ENCODE measurements at places on chromosomes 7 and 10.

DNA sequence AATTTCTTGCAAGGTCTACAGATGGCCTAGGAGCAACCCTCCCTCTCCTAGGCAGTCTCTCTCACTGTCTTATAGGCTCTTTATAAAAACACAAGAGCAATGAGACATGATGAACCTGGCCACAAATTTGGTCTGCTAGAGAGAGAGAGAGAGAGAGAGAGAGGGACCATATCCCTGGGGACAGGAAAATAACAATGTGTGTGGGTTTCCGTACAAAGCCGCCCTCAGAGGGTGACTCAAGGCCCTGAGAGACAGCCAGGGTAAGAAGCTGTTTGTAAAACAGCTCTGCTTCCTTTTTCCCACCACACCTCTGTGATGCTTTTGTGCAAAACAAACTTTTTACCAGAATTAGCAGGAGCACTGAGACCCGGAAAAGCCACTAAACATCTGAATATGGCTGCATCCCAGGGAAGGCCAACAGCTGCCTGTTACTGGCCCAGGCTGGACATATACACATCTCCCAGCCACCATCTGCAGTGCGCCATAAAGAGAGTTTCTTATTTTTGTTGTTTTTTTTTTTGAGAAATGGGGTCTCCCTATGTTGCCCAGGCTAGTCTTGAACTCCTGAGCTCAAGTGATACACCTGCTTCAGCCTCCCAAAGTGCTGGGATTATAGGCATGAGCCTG is 18.4 kb downstream of the GIMAP5 start:
- DNase-seq = no peak

DNA sequence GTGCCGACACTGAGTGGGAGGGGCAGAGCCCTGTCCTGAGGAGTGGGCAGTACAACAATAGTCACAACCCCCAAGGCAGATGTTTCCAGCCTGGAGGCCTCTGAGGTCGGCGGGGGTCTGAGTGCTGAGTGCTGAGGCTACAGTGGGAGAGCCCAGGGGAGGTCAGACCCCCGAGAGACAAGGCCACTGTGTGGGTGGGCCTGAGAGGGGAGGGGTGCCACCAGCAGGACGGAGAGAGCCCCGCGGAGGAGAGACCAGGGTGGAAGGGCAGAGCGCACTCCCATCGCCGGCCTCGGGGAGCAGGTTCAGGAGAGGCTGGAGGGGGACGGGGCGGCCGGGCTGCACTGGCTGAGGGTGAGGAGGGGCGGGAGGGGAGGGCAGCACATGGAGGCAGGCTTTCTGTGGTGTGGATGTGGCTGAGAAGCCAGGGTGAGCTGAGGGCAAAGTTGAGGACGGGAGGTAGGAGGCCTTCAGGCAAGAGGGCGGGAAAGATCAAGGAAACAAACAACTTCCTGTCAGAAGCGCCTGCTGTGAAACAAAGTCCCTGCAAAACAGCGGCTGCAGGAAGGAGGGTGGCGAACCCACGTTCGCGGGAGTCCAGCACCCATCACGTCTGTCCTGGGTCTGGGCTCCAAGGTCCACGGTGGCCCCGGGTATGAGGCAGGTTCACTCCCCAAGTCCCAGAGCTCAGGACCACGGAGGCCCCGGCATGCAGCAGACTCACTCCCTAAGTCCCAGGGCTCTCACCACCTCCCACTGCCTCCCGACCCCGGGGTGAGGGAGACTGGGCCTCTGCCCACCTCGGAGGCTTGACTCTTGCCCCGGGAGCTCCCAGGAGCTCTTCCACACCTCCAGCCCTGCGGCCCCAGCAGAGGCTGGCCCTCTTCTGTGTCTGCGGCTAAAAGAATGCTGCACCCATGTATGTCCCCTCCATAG is 76.8 kb upstream of the NKX6-2 start:
- DNase-seq = no peak

DNA sequence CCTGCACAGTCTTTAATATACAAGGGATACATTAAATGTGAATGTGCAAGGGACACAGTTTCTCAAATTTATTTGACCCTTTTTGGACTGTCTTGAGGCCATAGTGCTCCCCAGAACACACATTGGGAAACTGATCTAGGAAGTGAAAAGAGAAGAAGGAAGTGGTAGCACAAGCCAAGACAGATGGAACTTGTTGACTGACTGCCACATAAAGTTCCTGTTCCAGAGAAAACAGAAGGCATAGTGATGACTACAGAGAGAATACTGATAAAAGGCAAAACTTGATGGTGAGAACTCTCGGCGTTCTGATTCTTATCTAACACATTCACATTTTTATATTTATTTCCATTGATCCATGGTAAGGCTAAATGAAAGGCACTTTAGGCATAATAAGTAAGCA is 1216.4 kb downstream of the CNTNAP2 start:
- no peak for DNase-seq

- DNase-seq = no peak
Observed at GRCh38 chr7:93235541-93235940, 3.4 kb downstream of the VPS50 start.

GRCh38 chr10:126087796-126088505 is 191.6 kb downstream of the FANK1 start:
- no peak for DNase-seq

DNA sequence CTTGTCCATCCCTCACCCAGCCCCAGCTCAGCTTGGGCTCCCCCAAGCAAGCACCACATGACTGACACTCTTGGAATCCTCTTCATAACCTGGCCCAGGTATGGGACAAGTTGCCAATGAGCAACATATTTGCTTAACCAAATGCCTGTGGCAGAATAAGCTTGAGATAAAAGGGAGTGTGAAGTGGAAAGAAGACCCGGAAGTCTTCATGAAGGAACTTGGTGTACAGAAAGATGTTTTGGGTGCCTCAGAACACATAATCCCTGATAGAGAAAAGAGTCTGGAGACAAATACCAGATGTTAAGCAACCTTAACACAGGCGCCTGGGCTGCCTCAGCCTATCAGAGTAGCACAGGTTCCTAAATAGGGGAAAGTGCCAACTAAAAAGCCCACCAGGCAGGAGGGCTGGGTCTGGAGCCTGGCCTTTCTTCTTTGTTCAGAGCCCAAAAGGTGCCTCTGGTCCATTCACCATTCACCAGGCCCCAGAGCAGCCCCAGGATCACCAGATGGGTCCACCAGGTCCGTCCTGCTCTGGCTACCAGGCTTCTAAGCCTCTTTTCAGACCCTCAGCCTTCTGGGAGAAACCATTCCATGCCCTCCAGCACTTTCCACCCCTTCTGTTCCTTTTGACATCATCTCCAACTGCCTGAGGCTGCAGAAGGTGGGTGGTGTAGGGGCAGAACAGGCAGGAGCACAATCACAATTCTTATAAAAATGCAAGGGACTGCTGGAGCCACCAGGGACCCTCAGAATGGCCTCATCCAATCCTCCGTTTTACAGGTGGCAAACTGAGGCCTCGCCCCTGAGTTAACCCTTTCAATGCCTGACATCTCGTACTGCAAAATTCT is 22.6 kb downstream of the KCNMA1 start:
- no peak for DNase-seq

DNA sequence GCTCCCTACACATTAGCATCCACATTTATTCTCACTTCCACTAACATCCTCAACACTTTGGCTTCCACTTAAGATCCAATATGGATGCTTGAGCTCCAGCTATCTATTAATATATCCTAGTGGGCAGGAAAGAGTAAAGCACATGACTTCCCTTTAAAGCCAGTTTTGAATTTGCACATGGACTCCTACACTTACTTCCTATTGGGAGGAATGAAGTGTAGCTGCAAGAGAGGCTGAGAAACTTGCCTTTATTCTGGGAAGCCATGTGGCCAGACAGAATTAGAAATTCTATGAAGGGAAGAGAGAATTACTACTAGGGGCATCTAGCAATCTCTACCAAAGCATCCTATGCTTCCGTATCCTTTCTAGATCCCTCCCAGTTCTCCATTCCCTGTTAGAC is 3.0 kb upstream of the TSPAN14 start:
- DNase-seq = no peak

DNA sequence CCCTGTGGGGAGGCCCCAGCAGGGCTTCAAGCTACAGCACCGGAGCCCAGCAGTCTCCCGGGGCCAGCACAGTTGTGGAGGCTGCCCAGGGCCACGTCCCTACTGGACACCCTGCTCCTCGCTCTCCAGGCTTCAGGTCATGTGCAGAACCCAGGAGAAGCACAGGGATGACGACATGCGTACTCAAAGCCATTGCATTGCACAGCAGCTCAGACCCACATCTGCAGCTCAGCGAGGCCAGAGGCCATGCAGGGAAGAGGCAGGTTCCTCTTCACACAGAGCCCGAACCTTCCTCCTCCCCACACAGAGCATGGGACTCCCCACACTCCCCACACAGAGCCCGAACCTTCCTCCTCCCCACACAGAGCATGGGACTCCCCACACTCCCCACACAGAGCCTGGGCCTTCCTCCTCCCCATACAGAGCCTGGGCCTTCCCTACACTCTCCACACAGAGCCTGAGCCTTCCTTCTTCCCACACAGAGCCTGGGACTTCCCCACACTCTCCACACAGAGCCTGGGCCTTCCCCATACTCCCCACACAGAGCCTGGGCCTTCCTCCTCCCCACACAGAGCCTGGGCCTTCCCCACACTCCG is 12.3 kb downstream of the CFAP46 start:
- no peak for DNase-seq

- DNase-seq = no peak
Observed at GRCh38 chr7:3431306-3431705, 130.3 kb downstream of the SDK1 start.

DNA sequence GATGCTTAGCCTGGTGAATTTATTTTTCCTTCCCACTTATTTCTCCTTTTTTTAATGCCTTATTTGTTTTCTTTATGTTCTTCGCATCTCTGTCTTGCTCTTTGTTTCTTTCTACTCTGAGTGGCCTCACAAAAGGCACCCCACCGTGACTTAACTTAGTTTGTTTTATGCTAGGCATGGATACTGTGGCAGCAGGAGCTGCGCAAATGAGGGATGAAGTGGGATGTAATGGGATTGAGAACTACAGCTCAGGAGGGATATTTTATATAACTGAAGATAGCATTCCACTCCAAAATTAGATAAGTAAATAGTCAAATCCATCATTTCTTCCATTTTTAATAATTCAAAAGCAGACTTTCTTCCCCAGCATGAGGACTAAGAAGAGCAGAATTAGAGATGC is 1.7 kb upstream of the CACNA2D1 start:
- no peak for DNase-seq

- no peak for DNase-seq
Observed at GRCh38 chr7:16416289-16417282, 4.8 kb downstream of the CRPPA start.

GRCh38 chr10:83723080-83723479 is 416.2 kb upstream of the GHITM start:
- DNase-seq = no peak
